NCI-H1930 (cell line): ENCODE measurements at places on chromosomes 2 and 18.

GRCh38 chr18:63220903-63221302, 98.7 kb downstream of the BCL2 start:
- DNase-seq = no peak

GRCh38 chr2:191638079-191638801, 39.7 kb upstream of the NABP1 start:
- DNase-seq = no peak

GRCh38 chr18:54702686-54703085, 111.6 kb downstream of the DYNAP start:
- DNase-seq = no peak

DNA sequence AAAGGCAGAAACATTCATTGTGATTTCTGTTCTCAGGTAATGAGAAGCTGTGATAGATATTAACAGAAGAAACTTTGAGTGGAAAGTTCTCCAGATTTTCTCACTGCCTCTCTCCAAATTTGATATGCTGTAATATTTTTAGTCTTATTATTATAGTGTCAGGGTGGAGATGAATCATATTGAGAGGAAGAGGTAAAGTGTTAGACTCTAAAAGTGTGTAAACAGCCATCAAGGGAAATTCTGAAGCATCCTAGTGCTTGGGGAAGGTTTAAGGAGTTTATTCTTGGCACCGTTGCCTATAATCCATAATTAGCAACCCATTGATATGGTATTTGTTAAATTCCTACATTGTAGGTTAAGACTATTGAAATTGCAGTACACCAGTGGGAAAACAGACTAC, 104.7 kb upstream of the NABP1 start:
- DNase-seq = no peak

- DNase-seq = no peak
These were observed 856.1 kb upstream of the ID2 start for GRCh38 chr2:7825591-7826312.
